ENCODE measurements at places on chromosomes 12 and 14.

DNA sequence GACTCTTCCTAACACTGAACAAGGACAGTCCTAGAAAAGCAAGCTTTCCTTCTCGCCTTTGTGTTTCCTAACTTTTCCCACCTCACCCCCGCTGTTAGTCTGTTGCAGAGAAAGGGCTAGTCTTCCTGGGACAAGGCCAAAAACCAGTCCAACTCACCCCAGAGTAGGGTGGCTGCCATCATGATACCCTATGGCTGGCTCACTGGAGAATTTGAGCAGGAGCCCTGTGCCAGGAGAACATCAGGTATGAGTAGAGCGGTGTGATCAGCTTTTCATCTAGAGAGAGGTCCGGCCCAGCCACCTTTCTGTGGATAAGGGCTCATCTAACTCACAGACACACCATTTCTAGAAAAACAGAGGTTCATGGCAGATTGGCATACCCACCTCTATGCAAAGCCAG, 16.7 kb upstream of the ZFP36L1 start:
- no peak for DNase-seq

GRCh38 chr12:41907021-41907420, 237.7 kb downstream of the GXYLT1 start:
- DNase-seq, result no peak

GRCh38 chr12:55727643-55728185, 1.1 kb downstream of the CD63 start:
- DNase-seq, result peak; percentile 62

GRCh38 chr12:45974883-45975282, 15.5 kb downstream of the SCAF11 start:
- DNase-seq, result no peak

- DNase-seq, result no peak
These were observed 84.5 kb upstream of the CDKN3 start for GRCh38 chr14:54312166-54312801.

DNA sequence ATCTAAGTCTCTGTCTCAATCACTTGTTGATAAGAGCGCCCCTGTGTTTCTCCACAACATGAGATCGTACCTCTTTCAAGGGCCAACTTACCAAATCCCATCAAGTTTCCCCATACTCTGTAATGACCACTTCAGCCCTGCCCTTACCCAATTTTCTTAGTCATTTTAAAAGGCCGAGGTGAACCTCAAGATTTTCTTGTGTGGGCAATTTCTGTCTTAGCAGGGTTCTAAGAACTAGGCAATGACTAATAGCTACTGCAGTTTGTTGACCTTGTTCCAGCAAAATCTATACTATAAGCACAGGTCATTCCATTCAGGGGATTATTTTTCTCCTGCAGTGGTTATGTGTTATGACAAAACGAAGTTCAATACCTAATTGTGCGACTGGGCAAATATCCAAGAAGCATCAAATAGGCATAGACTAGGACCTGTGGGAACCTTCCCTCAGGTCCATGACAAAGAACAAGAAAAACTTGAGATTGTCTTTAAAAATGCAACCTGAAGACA, 359.8 kb downstream of the PCNX1 start:
- DNase-seq, result no peak
